ENCODE measurements at places on chromosomes 11 and 22.

DNA sequence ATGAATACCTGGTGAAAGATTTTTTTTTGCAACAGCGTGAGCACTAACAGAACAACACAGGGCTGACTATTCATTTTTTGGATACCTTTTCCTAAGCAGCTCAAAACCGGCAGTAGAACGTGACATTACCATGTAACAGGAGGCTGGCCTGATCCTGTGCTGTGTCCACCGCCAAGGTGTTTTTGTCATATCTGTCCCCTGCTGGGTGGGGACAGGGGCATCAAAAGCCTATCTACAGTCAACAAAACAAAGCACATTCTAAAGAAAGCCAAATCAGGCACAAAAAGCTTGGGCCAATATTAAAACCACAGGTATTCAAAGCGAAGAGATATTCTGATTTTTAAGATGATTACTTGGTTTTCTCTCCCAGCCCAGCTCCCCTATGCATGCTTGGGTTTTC is 151.2 kb downstream of the LRRC4C start:
- DNase-seq: no peak

DNA sequence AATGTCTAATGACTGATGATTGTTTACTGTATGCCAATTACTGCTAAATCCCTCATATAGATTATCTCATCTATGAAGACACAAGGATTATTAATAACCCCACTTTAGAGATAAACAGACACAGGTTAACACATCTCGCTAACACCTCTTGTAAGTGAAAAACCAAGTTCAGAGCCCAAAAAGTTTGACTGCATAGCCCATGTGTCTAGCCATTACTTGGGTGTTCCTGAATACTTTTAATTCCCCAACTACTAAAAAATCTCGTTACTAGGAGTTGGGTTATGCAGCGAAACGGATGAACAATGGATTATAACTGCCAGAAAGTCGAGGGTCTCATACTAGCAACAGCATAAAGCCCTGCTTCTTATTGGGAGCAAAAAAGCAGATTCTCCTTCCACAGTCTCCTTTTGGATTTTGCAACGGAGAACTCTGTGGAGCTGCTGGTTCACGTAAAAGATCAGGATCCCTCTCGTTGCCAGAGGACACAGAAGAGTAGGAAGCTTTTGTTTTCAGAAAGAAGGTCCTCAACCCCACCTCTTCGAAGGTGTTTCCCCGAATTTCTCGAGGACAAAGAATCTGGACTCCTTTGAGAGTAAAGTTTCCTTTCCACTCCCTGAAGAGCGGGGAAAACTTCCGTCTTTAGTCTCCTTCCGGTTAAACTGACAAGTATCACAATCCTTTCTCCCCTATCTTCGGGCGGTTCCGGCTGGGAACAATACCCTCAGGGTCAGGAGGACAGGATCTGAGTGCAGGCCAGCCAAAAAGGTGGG is 979 bp downstream of the ZBED5 start:
- DNase-seq: peak; percentile 76

DNA sequence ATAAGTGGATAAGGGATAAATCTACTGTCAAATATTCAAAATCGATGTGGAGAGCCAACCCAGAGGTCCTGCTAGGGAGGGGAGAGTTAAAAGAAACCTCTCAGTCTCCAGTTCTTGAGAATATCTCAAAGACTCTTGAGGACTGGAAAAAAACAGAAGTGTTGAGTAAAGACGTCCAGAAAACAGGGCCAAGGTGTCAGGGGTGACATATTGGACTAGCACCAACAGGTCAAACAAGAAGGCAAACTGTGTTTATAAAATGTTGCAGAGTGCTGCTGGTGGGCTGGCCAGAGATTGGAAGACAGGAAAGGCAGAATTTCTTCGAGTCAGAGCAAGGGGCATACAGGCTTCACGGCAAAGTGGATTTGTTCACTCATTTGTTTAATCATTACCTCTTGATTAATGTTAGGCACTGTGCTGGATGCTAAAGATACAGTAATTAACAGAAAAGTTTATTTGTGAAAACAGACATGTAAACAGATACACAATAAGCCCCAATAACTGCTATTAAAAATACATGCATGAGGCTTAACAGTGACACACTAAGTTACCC is 33.7 kb upstream of the SMPD1 start:
- DNase-seq: no peak

GRCh38 chr22:45576730-45577464 is 74.2 kb downstream of the FBLN1 start:
- no peak for DNase-seq

GRCh38 chr11:128506999-128507611 is 80.3 kb downstream of the ETS1 start:
- peak; percentile 95 for DNase-seq

GRCh38 chr11:19867064-19867463 is 154.4 kb downstream of the NAV2 start:
- peak; percentile 85 for DNase-seq

DNA sequence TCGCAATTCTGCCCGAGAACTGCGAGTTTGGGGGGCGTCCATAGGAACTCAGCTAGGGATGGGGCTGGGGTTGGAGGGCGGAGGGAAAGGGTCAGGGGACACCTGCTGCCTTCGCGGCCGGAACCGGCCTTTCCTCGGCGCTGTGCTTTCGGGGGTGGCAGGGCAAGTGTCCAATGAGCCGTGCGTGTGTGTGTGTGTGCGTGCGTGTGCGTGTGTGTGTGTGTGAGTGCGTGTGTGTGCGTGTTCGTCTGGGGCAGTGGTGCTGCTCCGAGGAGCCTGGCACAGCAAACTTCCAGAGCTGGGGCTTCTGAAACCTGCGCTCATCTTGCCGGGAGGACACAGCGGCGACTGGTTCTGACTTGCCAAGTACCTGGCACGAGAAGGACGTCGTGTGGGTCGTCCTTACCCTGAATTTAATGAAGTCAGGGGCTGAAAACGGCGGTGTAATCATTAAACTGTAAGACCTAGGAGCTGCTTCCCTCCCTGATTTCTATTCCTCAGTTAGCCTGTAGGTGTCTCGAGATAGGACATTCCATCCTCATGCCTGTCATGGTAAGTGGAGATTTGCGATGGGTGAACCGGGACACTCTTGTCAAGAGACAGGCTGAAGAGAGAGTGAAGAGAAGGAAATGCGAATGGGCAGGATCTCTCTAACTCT is 27.0 kb upstream of the AMOTL1 start:
- peak; percentile 91 for DNase-seq

- DNase-seq: no peak
Observed at GRCh38 chr11:125207866-125208425, 43.4 kb downstream of the PKNOX2 start.

DNA sequence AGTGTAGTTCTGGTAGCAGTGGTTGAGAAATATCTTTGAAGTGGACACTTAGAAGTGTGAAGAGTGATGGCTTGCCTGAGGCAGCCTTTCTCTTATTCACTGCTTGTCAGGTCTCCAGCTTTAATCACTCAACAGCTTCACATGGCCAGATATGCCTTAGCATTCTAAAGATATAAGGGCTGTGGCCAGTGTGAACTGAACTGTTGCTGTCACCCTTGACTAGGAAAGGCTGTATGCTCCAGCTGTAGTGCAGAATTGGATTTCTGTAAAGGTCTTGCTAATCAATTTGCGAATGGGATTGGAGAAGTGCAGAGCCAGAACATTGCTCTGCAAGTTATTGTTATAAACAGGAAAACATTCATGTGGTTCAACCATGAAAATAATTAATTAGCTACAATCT is 266.7 kb downstream of the TMEM135 start:
- DNase-seq: peak; percentile 31

Measured in NCI-H69 (cell line).